CD4-positive, alpha-beta T cell treated with Interleukin-10 for 1 hour (primary cell): ENCODE measurements at places on chromosomes 11 and 22.
A peak's percentile ranks its signal among the peaks of the same experiment; 100 is the strongest.

- DNase-seq, result no peak
These were observed 1.9 kb downstream of the SLC5A12 start for GRCh38 chr11:26719998-26720397.

- DNase-seq, result no peak
These were observed 106.4 kb downstream of the CTNND1 start for GRCh38 chr11:57867966-57868365.

DNA sequence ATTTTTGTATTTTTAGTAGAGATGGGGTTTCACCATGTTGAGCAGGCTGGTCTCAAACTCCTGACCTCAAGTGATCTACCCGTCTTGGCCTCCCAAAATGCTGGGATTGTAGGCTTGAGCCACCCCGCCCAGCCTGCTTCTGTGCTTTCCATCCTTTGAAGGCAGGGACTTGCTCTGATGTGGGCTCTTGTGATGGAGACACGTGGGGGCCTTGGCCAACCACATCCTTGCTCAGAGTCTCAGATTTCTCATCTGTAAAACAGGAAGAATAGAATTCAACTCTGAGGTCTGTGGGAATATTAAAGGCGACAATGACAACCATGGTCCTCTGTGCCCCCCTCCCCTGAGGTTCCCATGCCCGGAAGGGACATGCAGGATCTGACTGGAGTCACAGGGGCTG is 3.8 kb upstream of the GGA1 start:
- DNase-seq, result peak; percentile 74

DNA sequence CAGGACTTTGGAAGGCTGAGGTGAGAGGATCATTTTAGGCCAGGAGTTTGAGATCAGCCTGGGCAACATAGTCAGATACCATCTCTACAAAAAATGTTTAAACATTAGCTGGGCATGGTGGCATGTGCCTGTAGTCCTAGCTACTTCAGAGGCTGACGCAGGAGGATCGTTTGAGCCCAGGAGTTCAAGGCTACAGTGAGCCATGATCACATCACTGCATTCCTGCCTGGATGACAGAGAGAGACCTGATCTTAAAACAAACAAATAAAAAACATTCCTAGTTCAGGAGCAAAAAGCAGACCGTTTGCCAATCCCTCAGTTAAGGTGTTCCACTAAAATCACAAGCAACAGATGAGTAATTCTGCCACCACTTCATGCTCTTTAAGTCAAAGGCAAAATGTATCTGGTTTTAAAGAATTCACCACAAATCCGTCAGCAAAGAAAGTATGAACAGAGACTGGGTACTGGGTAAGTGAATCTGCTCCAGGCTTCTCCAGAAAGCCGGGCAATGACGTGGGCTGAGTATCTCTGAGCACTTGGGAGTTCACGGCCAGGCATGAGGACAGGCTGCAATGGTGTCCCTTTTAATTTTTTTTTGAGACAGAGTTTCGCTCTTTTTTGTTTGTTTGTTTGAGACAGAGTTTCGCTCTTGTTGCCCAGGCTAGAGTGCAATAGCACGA is 19.5 kb downstream of the CLTCL1 start:
- DNase-seq, result no peak

DNA sequence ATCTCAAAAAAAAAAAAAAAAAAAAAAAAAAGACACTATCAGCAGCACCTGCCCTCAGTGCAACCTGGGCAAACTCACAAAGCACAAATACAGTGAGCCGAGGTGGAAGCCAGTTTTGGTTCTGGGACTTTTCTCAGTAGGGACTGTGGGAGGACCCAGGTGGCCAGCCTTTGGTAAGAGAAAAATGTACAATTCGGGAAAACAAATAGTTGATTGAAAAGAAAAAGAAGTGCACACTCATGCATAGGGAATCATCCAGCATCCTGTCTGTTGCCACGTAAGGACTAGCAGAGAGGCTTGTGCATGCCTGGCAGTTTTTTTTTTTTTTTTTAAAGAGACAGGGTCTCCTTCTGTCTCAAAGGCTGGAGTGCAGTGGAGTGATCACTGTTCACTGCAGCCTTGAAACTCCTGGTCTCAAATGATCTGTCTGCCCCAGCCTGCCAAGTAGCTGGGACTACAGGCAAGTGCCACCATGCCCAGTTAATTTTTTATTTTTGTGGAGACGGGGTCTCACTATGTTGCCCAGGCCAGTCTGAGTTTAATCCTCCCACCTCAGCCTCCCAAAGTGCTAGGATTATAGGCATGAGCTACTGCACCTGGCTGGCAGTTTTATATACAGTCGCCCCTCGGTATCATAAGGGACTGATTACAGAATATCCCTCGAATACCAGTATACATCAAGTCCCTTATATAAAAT is 36.7 kb downstream of the TPST2 start:
- no peak for DNase-seq

DNA sequence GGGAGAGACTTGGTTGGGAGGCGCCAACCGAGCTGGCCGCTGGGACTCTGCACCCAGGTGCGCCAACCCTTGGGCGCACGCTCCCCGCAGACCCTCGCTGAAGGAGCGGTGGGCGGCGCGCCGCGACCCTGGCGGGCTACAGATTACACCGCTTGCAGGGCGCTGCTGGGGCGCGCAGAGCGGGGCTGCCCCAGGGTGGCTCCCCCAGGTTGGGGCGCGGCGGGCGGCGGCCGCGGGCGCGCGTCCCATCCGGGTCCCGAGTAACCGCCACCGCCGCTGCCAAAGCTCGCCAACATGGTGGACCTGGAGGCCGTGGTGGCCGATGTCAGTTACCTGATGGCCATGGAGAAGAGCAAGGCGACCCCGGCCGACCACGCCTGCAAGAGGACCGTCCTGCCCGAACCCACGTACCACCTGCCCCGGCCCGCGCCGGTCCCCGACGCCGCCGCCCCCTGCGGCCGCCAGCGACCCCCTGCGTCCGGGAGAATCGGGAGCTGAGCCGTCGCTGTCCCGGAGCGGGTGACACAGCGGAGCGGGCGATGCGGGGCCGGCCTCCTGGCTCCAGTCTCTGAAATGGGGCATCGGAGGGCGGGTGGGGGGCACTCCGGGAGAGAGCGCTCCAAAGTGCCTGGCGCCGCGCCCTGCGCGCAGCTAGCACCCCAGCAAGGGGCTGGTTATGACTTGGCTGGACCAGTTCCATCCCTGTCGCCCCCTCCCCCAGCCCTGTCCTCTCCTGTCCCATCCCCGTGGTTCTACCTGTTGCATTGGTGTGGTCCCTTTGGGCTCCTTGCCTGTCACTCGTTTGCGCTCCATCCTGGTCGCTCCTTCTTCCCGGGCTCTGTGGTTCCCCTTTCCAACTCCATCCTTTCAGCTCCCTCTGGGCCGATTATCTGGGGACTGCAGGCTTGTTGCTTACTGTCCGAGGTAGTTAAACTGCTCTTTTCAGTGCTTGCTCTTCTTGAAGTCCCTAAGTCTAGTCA is 143.3 kb upstream of the GRK3 start:
- DNase-seq, result no peak

DNA sequence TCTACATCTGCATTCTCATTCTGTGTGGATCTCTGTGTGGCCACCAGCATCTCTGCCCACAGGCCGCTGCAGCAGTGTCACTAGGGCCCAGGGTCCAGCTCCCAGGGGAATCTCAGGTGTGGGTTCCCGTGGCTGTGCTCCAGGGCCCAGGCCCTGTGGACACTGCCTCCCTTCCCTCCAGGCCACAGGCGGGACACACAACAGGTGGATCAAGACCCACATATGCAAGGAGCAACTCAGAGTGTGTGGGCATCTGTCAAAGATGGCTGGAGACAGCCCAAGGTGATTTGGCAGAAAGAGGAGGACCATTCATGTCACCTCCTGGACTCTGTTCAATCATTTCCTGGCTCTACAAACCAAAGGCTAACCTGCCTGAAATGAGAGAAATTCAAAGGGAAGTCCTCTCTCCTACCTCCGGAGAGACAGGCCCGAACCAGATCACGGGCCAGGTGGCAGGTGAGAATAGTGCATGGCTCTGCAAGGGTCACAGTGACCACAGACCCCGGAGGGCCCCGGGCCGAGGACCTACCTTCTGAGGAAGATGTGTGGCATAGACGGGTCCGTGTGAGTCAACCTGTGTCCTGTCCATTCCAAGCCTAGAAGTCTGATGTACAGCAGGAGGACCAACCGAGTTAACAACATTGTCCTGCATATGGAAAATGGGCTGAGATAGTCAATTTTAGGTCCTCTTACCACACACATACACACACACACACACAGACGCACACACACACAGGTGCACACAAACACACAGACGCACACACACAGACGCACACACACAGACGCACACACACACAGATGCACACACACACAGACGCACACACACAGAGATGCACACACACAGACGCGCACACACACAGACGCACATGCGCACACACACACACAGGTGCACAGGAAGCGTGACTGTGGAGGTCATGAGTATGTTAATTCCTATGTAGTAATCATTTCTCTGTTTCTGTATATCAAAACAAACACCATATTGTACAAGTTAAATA is 1068.5 kb downstream of the BRD1 start:
- no peak for DNase-seq

DNA sequence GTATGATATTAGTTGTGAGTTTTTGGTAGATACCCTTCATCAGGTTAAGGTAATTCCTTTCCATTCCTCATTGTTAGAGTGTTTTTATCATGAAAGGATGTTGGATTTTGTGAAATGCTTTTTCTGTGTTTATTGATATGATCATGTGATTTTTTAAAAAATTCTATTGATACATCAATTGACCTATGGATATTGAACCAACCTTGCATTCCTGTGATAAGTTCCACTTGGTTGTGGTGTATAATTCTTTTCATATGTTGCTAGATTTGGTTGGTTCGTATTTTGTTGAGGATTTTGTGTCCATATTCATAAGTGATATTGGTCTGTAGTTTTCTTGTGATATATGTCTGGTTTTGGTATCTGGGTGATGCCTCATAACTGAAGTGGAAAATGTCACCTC is 6.7 kb downstream of the ANKRD13D start:
- no peak for DNase-seq

GRCh38 chr11:1889224-1889930 is 2.3 kb downstream of the PRR33 start:
- peak; percentile 80 for DNase-seq

GRCh38 chr11:1113405-1114201 is 38.9 kb downstream of the MUC2 start:
- no peak for DNase-seq

- no peak for DNase-seq
These were observed 31.4 kb downstream of the CBL start for GRCh38 chr11:119237515-119237914.

DNA sequence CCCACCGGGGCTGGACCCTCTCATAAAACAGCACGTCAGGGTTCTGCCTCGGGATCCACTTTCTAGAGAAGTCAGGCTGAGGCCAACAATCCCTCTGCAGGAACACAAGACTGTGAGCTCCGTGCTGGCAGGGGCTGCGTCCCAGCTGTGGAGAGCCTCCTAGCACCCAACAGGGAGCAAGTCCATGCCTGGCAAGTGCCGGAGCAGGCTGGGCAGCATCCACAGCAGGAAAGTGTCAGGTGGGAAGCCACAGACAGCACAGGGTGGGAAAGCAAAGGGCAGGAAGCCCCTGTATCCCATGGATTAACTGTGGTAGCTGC is 682.3 kb downstream of the TBC1D22A start:
- DNase-seq, result no peak

- no peak for DNase-seq
These were observed 62.8 kb downstream of the PPFIA1 start for GRCh38 chr11:70333261-70333660.

DNA sequence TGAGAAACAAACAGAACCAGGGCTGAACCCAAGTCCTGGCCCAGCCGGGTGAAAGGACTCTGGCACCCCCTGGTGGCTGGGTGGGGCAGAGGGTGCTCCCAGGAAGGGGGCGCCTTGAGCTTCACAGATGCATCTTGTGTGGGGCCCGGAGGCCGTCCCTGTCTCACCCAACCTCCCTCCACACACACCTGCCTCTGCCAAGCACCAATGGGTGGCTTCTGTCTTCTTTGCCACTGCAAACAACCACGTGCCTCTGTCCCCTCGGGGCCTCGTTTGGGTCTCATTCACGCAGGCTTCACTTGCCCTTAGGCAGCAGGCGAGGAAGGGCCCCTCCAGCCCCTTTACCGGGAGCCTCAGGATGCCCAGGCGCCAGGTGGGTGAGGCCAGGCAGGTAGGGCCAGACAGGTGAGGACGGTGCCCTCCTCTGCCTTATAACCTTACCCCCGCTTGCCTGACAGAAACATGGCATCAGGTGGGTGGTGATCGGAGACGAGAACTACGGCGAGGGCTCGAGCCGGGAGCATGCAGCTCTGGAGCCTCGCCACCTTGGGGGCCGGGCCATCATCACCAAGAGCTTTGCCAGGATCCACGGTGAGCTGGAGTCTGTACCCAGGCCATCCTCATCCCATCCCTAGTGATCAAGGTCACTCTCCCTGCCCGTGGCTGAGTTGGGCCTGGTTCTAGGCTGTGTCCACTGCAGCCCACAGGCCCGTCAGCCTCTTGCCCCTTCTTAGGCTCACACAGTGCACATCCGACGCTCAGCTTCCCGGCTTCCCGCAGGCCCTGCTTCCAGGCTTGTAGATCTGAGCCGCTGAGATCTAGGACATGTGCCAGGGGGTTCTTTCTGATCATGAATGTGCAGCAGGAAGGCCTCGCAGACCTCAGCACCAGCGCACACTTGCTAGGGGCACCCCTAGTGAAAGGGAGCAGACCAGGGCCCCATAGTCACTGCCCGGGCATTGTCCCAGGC is 17.2 kb downstream of the POLR3H start:
- peak; percentile 75 for DNase-seq

DNA sequence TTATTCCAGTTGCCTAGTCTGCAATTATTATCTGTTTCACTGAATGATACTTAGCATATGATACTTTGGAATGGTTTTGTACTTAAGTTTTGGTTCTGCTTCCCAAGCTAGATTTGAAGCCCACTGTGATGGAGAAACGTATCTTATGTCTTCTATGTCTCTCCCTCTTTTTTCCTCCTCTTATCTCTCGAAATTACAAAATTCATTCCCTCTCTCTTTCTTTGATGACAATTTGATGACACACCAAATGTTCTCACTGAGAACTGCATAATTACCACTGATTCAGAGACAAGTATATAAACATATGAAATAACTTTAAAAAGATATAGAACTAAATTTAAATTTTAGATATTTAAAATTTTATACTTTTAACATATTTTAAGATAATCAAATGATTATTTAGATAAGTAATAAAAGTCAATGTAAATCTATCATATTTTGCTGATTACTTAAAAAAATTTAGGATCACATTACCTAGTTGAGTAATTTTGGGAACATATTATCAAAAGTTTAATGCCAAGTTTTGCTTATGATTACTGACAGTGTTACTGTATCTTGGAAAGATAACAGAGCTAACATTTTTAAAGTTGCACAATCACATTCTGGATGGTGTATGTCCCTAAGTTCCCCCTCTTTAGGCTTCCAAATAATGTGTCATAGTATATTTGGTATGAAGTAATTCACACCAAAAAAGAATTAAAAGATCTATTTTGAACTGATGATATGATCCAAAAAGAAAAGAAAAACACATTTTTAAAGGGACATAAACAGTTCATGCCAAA is 255.3 kb downstream of the SBF2 start:
- DNase-seq, result no peak

DNA sequence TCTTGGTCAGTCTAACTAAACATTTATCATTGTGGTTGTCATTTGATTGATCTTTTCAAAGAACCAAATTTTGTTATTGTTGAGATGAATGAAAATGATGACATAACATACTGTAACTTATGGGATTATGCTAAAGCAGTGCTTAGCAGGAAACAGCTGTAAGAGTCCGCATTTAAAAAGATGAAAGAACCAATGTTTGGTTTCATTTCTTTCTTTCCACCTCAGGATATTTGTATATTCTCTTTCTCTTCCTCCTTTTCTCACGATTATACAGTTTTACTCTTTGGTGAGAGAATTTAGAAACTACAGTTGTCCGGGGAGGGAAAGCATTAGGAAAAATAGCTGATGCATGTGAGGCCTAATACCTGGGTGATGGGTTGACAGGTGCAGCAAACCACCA is 23.1 kb downstream of the PIH1D2 start:
- DNase-seq, result no peak
